ENCODE measurements at places on chromosomes 2 and 18.
A peak's percentile ranks its signal among the peaks of the same experiment; 100 is the strongest.

DNA sequence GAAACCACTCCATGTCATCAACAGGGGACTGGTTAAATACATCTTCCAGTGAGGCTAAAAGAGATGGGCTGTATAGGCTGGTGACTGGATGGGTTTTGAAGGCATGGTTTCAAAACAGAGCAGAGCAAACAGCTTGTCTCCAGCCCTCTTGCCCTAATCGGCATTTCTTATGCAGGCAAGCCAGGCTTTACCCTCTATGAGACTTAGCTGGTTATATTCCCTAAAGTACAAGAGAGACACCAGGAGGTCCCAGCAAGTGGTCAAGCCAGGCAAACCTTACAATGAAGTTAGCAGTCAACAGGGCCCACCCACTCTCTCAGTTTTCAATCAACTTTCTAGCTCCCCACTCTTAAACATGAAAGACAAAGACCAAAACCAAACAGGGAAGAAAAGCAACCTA, 19.0 kb downstream of the OSBPL1A start:
- DNase-seq: no peak

GRCh38 chr2:239208465-239209180, 192.2 kb downstream of the HDAC4 start:
- peak; percentile 7 for DNase-seq

- DNase-seq: no peak
Observed at GRCh38 chr2:45259547-45260160, 250.4 kb upstream of the SIX2 start.

DNA sequence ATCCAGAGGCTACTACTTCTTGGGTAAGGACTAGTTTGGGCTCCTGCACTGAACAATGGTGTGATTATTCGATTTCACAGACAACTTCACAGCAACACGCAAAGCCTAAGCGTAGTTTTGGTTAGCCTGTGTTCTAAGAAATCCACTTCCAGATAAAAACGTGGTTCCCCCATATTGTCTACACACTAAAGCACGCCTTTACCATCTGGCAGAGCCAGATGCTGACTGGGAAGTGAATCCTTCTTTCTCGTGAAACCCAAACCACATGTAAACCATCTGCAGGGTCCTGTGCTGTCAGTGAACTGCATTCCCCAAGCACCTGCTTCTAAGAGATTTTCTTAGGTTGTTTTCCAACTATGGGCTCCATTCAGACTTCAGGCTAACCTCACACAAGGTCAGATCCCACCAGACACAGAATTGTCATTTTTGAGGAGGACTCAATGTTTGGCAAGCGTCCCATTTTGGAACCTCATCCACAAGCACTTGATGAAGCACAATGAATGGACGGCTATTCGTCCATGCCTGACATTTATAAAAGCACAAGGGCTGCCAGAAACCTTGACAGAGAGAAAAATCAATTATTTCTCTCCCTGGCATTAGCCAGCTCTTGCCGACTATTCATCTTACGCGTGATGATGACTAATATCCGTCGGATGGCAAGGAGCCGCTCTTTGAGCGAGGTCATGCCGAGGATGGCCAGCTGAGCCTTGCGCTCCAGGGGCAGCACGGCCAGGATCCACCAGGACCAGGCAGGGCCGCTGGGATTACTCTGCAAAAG, 38.4 kb downstream of the LONRF2 start:
- no peak for DNase-seq
